ENCODE measurements at places on chromosomes 1 and 21.

DNA sequence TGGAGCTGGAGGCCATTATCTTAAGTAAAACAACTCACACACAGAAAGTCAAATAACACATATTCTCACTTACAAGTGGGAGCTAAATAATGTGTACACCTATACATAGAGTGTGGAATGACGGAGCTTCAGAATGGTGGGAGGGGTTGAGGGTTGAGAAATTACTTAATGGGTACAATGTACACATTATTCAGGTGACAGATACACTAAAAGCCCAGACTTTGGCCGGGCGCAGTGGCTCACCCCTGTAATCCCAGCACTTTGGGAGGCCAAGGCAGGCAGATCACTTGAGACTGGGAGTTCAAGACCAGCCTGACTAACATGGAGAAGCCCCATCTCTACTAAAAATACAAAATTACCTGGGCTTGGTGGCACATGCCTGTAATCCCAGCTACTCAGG lies 24.9 kb upstream of the LRIG2 start:
- no peak for DNase-seq

DNA sequence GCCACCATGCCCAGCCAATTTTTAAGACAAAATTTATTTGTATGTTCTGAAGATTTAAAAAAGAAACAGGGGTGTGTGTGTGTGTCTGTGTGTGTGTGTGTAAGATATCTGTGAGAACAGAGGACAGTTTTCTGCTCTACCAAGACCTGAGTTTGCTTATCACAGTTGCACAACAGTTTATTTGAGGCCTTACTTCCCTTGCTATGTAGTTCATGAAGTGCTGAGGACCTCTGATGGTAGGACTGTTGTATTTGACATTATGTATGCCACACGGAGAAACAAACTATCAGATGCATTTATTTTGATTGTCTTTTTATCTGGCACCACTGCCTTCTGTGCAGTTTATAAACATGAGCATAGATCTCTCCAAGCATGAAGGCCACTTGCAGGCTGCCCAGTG lies 355.2 kb downstream of the PBX1 start:
- no peak for DNase-seq

DNA sequence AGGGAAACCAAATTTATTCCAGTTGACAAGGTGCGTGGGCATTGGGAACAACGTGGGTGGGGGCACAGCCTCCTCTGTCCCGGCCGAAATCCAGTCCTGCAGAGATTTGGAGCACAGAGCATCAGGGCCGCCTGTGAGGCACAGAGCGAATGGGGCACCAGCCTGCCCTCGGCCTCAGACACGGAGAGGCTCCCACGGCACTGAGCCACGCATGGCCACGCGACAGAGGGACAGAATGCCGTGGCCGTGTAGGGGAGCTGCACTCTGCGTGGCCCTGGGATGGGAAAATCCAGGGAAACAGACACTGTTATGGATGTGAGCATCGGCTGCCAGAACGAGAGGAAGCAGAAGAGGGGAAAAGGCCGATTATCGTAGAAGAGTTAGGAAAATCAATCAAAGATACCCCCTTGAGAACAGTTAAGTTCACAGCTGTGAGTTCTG lies 13.5 kb upstream of the C1orf159 start:
- no peak for DNase-seq

DNA sequence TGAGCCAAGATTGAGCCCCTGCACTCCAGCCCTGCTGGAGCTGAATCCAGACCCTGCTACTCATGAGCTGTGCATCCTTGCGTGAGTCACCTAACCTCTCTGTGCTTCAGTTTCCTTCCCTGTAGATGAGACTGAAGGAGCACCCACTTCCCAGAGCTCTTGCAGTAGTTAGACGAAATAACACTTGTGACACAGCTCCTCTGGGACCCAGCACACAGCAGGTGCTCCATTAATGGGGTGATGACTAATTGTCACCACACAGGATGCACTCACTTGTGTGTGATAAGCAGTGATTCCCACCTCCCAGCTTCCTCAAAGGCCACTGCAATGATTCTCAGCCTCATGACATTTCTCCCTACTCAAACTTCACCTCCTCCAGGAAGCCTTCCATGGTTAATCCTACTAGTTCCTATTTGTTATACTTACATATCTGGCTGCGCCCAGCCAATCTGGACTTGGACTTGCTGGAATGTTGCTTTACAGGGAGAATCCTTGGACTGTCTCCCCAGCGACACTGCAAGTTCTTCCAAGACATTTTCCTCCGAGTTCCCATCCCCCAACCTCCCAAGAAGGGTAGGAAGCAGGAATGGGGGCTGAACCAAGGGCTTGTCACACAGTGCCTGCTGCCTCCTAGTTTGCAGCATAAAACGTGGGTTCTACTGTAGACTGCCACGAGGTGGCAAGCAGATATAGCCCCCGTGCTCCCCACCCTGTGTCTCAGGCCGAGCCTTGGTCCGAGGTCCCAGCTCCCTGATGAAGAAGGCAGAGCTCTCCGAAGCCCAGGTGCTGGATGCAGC lies 17.2 kb downstream of the DRAXIN start:
- no peak for DNase-seq

GRCh38 chr1:57072401-57073110 lies 106.7 kb upstream of the C8B start:
- no peak for DNase-seq

- no peak for DNase-seq
Measured at GRCh38 chr1:225945564-225945963, 4.5 kb upstream of the LEFTY2 start.

- DNase-seq: no peak
Measured at GRCh38 chr1:109963864-109964263, 20.7 kb upstream of the AHCYL1 start.

- DNase-seq: no peak
Measured at GRCh38 chr1:15965228-15965767, 10.6 kb downstream of the ZBTB17 start.

GRCh38 chr1:55870106-55870505 lies 654.9 kb upstream of the USP24 start:
- no peak for DNase-seq

GRCh38 chr1:19123837-19124236 lies 86.2 kb downstream of the UBR4 start:
- DNase-seq: no peak

GRCh38 chr1:155113450-155113980 lies 14.2 kb upstream of the EFNA1 start:
- no peak for DNase-seq

DNA sequence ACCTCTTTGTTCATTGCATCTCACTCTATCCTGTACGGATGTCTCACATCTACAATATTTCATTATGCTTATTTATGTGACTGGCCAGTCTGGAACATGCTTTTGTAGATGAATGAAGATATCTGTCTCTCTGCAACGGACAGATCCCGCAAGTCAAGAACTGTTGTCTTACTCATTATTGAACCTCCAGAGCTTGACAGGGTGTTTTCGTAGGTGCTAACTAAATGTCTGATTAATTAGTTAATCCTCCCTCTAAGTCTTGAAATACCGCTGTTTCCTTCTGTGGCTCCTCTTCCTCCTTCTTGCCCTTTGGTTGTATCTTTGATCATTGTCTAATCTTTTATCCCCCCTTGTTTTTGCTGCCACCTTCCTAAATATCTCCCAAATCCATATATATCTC lies 3.2 kb upstream of the C1orf162 start:
- DNase-seq: no peak

DNA sequence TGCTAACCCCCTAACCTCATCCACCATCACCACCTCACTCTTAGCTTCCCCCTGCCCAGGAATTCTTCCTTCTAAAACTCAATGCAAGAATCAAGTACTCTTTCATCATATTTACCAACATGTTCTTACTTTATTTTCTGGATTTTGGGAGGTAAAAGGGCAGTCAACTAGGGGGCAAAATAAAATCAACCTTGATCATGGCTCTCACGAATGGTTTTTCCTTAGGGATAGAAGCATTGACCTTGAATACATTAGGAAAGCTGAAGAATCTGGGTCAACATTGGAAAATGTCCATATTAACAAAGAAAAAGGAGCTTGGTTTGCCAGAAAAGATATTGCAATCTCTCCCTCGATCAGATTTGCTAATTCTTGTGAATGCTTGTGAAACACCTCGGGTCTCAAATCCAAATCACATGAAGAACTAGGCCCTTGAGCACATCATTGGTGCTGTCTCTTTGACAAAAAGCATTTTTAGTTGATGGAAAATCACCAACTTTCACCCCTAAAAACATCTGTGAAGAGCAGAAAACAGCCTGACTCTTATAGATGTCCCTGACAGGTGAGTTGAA lies 58.9 kb downstream of the ZC3H11B start:
- no peak for DNase-seq

GRCh38 chr1:162889989-162890388 lies 29.0 kb upstream of the CCDC190 start:
- peak; percentile 88 for DNase-seq

- no peak for DNase-seq
Measured at GRCh38 chr1:27594564-27595510, 9.1 kb downstream of the AHDC1 start.

- no peak for DNase-seq
Measured at GRCh38 chr1:41941381-41941780, 22.7 kb upstream of the HIVEP3 start.

DNA sequence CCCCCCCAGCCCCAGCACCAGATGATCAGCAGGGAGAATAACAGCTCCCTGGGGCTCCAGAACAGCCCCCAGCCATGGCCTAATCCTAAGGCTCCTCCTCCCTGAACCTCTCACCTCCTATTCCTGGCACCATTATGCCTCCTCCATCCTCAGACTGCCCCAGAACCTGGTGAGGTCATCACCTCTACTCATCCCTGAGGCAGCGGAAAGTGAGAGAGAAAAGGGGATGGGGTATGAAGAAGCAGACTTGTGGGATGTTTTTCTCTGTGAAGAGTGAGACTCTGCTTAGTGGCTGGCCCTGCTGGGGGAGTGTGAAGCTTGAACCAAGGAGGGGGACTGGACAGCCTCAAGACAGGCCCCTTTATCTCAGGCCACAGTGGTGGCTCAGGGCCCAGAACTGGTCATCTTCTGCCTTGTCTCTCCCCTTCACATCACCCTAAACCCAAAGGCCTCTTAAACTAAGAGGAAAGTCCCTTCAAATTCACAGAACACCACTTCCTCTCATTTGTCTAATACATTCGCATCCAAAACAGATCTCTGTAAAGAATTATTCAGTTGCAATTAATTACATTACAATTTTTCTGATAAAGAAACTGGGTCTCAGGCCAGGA lies 2.2 kb upstream of the PPM1J start:
- no peak for DNase-seq

DNA sequence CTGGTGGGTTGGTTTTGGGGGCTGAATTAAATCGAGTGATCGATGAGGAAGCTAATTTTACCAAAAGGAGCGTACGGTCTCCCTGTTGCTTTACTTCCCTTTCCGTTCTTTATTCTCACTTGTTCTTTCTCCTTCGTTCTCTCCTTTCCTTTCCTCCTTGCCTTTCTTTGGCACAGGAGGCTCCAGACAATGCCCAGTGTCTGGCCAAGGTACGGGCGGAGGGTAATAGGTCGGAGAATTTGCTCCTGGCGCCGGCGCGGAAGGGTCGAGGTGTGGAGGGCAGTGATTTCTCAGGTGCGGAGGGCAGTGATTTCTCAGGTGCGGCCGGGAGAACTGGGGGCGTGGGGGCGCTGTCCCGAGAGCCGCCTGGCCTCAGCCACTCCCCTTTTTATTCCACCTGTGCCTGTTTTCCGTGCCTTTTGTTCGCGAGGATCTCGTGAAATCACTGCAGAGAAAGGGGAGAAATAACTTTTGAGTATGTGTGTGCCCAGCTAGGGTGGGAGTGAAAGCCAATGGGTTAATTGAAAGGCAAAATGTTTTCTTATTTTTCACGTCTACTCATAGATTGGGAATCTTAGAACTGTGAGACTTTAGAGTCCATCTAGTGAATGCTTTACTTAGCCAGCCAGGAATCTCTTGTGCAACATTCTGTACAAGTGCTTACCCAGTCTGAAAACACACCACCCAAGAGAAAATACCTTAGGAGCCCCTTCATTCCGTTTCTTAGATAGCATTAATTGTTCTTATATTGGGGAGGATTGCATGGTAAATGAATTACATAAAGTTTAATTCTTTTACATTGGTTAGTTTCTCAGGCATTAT lies 1.3 kb downstream of the FNBP1L start:
- no peak for DNase-seq

DNA sequence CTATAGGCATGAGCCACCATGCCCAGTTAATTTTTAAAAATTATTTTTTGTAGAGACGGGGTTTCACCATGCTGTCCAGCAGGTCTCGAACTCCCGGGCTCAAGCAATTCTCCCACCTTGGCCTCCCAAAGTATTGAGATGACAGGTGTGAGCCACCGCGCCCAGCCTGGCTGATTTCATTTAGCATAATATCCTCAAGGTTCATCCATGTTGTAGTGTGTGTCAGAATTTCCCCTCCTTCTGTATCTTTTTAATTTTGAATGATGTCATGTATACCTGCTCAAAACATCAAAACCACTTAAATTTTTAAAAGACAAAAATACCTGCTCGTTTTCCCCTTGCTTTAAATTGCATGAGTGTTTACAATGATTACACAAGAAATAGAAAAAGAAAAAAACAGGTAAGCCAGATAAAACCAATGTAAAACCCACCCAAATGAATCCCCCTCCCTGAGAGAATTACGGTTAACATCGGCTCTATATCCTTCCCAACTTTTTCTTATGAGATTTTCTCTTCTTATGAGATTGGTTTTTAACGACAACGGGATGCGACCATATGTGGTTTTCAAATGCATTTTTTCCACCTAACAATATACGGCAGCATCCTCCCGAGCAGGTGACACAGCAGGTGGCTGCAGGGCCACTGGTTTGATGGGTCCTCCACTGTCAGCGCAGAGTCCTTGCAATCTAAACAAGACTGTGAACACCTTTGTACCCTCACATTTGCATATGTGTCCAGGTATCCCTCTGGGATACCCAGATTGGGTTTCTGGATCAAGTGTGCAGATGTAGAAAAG lies 22.1 kb downstream of the IFFO2 start:
- DNase-seq: no peak

DNA sequence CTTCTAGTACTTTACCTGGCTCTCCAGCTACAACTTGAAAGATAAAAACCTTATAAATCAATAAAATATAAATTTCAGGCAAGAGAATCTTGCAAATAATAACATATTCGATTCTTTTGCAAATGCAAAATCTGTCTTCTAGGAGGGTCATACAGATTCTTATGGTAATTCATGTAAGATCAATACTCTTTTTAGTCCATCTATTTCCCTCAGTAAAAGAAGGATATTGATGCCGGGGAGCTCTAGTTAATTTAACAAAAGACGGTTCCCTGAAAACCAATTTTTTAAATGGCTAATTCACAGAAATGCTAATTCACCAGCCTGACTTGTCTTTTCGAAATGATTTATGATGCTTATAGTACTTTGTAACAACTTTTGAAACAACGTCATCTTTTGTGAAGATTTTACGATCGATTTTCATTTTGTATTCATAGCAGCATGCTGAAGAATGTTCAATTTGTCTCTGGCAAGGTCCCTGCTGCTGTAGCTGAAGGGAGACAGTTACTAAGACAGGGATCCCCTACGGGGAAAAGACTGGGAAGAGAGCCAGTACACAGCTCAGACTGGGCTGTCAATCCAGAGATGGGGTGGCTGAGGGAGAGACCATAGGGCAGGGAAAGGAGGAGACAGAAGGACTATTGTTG lies 90.6 kb upstream of the SPAG17 start:
- DNase-seq: peak; percentile 79

DNA sequence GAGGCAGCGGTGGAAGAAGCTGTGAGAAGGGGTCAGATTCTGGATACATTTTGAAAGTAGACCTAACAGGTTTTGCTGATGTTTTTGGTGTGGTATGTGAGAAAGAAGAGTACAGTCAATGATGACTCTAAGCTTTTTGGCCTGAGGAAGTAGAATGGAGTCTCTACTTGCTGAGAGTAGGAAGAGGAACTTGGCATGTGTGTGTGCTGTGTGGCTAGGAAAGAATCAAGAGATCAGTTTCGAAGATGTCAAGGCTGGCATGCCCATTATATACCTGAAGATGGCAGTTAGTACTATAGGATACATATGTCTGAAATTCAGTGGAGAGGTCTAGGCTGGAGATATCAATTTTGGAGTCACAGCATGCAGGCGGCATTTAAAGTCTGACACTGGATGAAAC lies 64.4 kb downstream of the MAB21L3 start:
- no peak for DNase-seq
